ENCODE measurements at places on chromosomes 12 and 14.

DNA sequence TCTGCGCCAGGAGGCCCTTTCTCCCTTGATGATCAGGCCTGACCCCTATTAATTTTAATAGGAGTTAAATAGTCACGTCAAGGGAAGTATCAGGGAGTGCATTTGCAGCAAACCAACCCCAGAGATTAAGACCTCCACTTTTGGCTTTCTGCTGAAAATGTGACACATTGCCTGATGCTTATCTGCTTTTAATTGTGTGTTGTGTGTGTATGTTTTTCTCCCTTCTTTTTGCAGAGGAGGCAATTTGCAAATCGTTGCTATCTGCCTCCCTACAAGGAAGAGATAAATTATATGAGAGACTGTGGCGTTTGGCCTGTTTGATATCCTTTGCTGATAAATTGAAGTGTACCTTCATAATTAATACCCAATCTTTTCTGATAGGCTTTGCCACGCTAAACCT lies 822.9 kb downstream of the VRK1 start:
- DNase-seq: no peak

DNA sequence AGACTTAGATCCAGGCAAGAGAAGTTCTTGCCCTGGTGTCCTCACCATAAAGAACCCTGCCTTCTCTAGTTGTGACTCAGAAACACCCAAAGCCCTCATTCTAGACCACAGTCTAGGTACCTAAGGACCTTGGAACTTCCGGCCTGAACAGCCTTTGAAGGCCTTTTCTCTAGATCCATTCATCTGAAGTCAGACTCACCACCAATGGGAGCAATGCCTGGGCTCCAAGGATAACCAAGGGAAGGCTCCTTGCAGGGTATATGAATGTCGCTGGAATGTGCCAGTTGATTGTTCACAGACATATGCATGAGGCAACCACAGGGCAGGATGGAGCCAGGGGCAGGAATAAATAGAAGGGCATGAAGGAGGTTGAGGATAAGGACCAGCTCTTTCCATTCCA lies 86.3 kb downstream of the PLCZ1 start:
- DNase-seq: no peak

- no peak for DNase-seq
Measured at GRCh38 chr12:3355378-3355900, 135.6 kb upstream of the PRMT8 start.

- no peak for DNase-seq
Measured at GRCh38 chr14:73809391-73809790, 42.2 kb upstream of the PTGR2 start.

- peak; percentile 21 for DNase-seq
Measured at GRCh38 chr12:109356577-109356976, 8.9 kb downstream of the MYO1H start.

GRCh38 chr14:104639471-104639870 lies 34.9 kb upstream of the TMEM179 start:
- DNase-seq: no peak

- no peak for DNase-seq
Measured at GRCh38 chr14:40292664-40293063, 860.4 kb upstream of the FBXO33 start.

DNA sequence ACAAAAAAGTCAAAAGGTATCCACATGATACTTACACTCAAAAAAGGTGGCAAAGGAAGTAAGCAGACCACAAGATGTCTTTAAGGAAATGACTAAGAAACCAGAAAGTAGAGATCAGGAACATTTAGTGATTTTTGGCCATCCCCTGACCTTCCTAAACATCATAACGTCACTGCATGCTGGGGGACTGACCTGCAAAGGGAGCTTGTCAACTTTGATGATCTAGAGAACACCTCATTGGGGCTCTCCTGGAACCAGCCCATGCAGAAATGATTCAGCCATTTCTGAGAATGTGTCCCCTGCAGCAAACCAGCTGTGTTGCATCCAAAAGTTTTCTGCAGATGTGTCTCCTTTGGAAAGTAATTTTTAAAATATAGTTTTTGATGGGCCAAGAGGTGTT lies 152.2 kb upstream of the RASSF8 start:
- no peak for DNase-seq

DNA sequence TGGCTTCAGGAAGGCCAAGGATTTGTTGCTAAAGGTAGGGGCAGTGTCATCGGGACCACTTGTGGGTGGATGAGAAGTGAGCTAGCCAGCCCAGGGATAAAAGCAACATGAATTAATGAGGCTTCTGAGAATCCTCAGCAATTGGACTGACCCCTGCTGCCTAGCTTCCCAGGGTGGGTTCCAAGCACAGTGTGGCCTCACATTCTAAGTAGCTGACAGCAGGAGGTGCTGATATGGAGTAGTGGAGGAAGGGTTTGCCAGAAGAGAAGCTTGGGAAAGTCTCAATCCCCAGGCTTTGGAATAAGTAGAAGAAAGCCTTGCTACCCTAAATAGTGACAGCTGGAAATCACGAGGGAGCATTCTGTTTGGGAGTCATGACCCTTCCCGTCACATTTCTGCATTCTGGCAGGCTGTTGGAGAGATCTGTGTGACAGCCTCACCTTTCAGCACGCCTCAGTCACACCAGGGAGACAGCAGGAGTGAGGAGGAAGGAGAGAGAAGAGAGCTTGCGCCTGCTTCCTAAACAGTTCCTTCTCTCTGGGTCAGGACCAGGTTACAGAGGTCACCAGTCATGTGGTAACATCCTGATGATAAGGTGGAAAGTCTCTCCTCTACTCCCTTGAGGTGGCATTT lies 31.2 kb downstream of the DACT1 start:
- DNase-seq: no peak

GRCh38 chr14:24859559-24859958 lies 190.4 kb downstream of the STXBP6 start:
- DNase-seq: no peak

- peak; percentile 39 for DNase-seq
Measured at GRCh38 chr14:104137297-104138097, 890 bp upstream of the KIF26A start.

DNA sequence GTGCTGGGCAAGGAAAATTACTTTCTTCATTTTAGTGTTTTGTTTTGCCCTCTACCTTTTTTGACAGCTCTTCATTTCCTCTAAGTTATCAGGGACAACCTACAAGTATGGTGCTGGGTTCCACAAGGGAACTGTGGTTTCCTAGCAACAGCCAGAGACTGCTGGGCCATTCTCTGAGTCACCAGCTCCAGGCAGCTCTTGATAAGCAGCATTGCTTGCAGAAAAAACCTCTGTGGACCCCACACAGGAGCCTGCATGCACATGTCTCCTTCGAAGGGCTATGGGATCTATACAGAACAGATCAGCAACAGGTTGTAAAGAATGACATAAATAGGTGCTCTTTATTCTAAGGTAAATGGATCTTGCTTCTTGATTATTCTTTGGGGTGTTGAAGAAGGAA lies 81.0 kb upstream of the CCDC196 start:
- DNase-seq: no peak

GRCh38 chr12:71440763-71441748 lies 1.5 kb downstream of the LGR5 start:
- no peak for DNase-seq

- DNase-seq: no peak
Measured at GRCh38 chr14:98136012-98136789, 1135.8 kb downstream of the BCL11B start.

GRCh38 chr12:27340971-27341370 lies 8.3 kb downstream of the BMAL2 start:
- no peak for DNase-seq

- no peak for DNase-seq
Measured at GRCh38 chr14:93929048-93929535, 1.9 kb downstream of the FAM181A start.

DNA sequence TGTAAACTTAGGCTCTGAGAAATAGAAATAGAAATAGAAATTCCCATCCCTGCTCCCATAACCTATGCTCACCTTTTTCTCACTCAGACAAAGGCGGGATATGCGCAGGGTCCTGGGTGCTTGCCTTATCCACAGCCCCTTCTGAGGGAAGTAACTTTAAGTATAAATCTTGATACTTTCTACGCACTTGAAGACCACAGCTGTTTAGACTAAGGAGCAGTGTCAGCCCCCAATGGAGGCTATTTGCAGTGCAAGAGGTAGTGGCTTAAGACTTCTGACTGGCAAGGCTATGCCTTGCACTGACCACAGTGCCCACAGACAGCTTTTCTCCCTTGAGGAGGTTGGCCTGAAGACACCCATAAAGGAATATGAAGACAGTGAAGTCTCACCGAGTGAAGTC lies 35.2 kb downstream of the ASCL1 start:
- DNase-seq: no peak

DNA sequence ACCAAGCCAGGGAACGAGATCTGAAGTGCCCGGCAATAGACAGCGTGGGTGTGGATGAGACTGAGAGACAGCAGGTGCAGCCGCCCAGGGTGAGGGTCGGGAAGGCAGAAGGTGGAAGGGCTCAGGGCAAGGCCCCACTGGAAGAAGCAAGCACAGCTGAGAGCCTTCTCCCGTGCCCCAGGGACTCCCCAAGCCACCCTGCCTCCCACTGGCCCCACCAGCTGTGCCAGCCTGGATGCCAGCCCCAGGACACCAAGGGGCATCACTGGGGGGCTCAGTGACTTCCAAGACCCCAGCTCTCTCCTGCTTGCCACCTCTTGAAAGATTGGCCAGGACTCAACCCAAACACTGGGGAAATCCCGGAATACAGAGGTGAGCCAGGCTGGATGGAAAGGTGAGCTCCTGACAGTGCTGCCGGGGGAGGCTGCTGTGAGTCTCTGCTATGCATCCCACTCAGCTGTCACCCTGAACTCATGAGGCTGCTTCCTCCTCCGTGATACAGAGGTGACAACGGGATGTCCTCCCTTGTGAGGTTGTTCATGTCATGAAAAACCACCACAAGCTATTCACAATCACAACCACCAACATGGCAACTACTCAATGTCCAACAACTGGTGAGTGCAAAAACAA lies 13.8 kb downstream of the TESC start:
- DNase-seq: no peak

DNA sequence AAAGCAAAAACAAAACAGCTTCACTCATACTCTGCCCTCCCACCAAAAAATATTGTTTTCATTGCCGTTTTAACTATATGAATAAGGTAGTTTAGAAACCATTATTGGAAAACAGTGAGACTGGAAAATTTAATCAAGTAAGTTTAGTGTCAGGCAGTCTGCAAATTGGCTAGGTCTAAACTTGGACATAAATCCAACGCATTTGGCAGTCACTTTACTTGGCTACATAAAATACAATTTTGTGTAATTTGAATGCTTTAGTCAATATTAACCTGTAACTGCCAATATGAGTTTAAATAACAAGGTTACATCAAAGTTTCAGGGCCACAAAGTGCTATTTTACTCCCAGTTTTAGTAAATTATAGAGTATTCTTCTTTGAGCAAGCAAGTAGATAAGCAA lies 202.3 kb upstream of the SLC38A2 start:
- no peak for DNase-seq

- DNase-seq: no peak
Measured at GRCh38 chr12:109147954-109148353, 31.6 kb downstream of the ACACB start.

DNA sequence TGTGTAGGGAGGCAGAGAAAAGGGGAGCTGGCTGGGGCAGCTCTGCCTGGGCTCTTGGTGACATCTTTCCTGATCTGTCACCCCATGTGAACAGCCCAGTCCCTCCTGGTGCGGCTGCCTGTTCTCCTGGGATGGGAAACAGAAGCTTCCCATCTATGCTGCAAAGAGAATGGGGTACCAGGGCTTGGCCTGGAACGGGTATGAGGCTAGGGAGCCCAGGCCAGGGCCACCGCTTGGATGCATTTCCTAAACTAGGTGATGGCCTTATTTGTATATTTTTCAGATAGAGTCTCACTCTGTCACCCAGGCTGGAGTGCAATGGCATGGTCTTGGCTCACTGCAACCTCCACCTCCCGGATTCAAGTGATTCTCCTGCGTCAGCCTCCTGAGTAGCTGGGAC lies 48.6 kb upstream of the PRMT8 start:
- DNase-seq: no peak

DNA sequence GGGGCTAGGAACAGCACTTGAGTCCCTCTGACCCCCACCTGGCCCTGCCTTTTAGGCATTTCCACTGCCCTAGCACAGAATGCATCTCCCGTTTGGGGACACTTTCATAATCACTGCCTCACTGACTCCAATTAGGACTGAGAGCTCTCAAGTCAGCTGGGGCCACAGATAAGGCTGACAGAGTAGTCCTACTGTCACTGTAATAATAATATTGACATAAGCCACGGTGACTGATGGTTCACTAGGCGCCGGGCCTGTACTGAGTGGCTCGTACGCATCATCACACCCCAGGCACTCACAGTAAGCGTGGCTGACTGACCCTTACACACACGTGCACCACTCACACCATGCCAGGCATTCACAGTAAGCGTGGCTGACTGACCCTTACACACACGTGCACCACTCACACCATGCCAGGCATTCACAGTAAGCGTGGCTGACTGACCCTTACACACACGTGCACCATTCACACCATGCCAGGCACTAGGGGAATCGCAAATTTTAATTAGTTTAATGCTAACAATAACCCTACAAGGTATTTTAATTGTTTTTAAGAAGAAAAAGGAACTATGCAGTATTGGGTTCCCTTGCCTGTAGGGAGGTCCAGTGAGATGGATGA lies 87.7 kb downstream of the CHGA start:
- DNase-seq: no peak

DNA sequence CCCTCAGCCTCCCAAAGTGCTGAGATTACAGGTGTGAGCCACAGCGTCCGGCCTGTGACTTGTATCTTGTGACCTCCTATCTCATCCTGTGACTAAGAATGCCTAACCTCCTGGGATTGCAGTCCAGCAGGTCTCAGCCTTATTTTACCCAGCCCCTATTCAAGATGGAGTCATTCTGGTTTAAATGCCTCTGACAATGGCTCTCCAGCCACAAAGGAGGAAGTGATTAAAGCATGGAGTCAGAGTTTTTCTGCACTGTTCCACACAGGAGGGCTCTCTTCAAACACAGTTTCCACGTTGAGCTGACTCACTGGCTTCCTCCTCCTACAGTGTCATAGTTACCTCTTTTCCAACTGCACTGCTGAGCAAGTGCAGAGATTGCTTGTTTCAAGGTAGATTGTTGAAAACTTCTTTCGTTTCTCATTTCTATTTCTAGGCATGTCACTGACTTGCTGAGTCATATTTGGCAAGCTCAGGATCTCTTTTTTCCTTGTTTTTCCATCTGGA lies 383.8 kb downstream of the PCNX1 start:
- no peak for DNase-seq

DNA sequence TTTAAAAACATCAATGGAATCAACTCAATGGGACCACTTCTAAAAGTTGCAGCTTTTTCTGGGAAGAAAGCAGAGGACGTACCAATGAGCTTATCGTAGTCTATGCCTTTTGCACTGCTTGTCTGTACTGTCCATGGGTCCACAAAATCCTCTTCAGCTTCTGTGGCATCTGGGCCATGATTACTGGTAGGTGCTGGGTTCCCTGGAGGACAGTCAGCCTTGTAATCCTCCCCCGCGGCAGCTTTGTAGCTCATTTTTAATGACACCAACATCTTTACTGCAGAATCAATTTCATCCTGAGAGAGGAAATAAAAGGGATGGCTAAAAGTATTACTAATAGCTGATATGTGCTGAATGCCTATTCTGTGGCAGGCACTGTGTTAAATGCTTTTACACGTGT lies 38.5 kb downstream of the SLC25A47 start:
- no peak for DNase-seq
